ENCODE measurements at places on chromosomes 5 and 9.

DNA sequence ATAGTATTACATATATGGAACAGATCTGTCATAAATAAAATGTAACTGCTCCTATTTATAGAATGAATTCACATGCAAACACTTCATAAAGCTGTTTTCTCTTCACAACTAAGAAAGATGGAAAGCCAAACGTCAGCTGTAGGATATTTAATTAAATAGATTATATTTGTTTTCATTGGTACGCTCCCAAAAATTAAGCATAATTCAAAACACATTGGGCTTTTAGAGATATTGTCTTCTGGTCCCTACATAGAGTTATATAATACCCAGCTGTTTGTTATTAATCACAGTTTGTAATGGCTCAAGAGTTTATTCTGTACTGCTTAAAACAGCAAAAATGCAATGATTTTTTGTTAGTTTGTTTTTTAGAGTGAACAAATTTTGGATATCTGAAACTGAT is 61.2 kb downstream of the MRPS30 start:
- no peak for DNase-seq

DNA sequence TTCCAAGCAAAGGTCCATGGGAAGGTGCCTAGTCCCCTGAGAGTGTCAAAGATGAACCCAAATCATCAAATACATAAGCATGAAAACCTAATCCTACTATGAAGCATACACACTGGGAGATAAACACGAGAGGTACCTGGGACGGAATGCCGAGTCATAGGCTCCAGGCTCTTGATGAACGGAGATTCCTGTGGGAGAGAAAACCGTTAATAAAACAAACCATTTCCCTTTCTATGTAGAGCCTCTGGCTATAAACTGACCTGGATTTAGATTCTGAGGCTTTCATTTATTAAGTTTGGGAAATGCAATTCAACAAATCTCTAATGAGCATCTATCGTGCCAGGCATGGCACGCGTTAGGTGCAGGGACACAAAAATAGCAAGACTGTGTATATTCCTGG is 206.4 kb upstream of the IL12B start:
- DNase-seq, result no peak

- DNase-seq, result no peak
These were observed 106.0 kb downstream of the CWC27 start for GRCh38 chr5:64874753-64875152.

- no peak for DNase-seq
These were observed 16.0 kb upstream of the GOLPH3 start for GRCh38 chr5:32190095-32190494.

DNA sequence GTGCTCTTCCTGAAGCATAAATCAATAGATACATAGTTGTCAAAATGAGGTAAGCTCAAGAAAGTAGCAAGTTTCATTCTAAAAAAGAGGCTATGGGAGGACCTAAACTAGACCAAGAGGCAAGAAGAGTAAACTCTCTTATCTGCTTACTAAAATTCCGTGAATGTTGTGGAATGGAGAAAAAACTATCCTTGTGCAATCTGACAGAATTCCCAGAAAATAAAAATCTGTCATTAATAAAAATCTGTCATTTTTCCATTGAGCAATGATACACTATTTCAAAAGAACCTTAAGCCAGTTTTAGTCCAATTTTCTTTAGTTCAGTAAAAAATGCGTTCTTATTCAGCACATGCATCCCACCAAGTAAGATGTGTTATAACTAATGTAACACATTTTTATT is 15.9 kb upstream of the FANCC start:
- DNase-seq, result no peak

- DNase-seq, result peak; percentile 39
These were observed 245.5 kb downstream of the SMARCA2 start for GRCh38 chr9:2260417-2261306.

GRCh38 chr5:126280846-126281245 is 142.4 kb upstream of the GRAMD2B start:
- no peak for DNase-seq

DNA sequence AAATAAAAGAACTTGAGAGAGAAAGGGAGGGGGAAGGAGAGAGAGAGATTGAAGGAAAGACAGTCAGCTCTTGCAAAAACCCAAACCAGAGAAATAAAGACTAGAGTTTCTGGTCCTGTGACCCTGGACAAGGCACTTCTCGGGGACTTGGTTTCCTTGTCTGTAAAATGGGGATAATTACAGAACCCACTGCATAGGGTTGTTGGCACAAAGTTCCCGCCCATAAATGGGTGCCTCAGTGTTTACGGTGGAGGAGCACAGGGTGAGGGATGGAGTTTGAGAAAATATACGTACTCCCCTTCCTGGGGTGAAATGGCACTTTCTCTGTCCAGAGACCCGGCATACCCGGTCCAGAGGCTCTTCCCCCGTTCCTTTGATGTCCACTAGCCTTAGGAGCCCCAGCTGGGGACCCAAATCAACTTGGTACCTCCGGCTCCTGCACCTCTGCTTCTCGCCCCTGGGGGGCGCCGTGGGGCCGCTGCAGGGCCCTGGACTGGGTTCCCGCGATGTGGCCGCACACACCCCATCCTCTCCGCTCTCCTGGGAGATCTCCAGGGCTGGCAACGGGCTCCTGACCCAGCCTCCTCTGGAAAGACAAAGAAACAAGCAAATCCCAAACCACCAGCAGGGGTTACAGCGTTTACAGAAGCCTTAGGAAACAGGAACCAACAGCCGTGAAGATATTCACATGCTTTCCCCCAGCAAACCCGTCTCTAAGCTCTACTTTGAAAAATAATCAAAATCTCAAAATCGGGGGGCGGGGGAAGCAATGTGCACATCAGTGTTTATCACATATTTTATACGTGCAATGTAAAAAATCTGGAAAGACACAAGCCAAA is 26.3 kb downstream of the PTGES start:
- peak; percentile 63 for DNase-seq

- peak; percentile 81 for DNase-seq
These were observed at the start of gene PHYHD1 for GRCh38 chr9:128920381-128921058. PHYHD1 (plus strand) TSS chr9:128920982; CDS start chr9:128922324, 1,342 bp downstream.

DNA sequence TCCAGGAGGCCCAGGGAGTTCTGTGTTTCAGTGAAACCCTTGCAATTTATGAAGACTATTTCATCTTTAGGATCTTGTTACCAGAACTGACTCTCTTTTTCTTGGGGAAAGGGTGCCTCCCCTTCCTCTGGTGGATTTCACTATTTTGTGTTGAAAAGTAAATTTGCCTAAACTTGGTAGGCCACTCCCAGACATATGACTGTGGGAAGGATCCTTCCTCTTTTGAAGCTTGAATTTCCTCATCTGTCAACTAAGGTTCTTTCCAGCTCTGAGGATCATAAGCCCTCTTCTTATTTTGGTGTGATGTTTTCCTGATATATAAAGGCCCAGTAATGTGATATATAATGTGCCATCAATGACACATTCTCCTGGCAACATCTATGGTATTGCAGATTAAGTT is 59.1 kb upstream of the ZFAND5 start:
- DNase-seq, result no peak

DNA sequence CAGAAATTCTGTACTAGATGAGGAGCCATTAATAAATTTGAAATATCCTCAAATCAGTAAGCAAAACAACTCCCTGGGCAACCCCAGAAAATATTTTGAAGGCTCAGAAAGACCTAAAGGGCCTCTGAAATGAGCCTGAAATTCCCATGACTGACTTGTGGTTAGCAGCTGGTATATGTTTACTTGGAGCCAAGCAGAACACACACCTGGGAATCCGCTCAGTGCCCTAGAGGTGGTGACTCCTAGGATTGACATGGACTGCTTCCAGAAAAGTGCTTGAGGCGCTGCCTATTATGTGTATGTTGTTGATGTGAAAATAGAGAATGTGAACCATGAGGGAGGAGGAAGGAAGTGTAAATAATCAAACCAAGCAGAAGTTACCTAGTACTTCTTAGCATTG is 14.7 kb downstream of the RFK start:
- DNase-seq, result peak; percentile 58

DNA sequence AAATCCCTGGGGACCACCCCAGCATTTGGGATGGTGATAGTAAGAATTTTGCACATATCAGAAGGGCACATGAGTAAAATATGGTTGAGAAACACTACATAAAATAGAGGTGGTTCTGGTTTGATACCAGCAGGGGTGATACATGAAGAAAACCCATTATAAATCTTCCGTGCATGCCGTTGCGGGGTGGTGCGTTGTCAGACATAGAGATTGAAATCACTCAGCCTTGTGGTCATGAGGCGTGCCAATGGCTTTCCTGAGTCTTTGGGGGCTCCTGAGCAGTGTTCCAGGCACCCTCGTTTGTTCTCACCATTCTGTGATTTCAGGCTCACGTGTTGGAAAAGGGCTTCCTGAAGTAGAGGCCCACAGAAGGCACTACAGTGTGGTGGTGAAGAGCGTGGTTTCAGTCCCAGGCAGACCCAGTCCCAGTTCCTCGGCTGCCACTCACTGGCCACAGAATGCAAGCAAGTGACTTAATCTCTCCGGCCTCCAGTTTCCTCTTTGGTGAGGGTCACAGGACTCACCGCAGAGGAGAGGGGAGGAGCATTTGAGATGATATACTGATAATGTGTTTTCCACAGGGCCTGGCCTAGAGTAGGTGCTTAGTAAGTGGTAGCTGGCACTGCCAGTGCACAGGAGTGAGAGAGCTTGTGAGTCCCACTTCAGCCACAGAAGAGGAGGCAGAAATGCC is 20.5 kb upstream of the GLRX start:
- no peak for DNase-seq

DNA sequence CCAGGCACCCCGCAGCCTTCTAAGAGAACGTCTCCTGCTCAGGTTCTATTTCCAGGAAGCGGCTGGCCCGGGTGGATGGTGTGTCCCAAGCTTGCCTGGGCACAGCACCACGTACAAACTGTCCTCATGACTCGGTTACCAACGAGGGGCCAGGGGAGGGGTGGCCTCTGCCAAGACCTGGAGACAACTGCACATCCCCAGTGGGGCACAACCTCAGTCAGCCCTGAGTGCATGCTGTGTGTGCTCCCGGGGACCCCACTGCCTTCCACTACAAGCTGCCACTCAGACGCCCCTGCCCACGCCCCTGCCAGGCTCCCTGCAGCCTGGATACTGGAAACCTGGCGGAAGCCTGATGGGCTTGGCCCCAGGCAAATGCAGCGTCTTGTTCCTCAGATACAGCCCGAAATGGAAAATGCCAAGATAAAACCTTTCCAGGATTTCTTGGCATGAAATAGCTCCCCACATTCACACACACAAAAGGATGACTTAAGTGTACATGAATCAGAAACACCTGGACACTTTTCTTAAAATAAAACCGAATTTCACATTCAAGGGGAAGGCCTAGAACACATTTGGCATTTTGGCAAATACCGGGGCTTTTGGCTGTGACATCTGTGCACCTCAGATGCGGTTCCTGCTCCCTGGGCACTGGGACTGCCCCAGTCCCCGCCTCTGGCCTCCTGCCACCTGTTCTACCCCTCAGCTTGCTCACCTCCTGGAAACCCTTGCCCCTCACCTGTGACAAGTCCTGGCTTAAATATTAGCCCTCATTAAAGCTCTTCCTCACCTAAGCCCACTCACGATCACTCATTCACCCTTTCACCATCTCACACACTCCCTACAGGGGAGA is 62.5 kb downstream of the COL23A1 start:
- no peak for DNase-seq

GRCh38 chr9:31541721-31542281 is 842.6 kb upstream of the ACO1 start:
- DNase-seq, result no peak

GRCh38 chr9:77453825-77454647 is 194.1 kb downstream of the GNA14 start:
- no peak for DNase-seq

DNA sequence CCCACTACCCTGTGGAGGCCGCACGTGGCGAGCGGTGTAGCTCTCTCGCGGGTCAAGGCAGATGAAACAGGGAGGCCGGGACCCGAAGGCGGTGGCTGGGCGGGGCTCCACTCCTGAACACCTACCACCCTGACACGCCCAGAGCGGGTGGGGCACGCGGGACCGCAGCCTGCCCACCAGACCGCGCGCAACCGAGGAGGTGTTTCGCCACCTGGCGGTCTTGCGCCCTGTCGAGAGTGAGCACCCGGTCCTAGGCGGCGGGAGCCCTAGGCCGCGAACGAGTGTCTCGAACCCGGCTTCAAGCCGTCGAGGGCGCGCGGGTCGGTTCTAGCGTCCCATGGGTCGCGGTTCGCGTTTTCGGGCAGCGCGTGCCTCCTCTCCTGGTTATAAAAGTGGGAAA is 2.2 kb upstream of the EXOSC3 start:
- DNase-seq, result no peak

DNA sequence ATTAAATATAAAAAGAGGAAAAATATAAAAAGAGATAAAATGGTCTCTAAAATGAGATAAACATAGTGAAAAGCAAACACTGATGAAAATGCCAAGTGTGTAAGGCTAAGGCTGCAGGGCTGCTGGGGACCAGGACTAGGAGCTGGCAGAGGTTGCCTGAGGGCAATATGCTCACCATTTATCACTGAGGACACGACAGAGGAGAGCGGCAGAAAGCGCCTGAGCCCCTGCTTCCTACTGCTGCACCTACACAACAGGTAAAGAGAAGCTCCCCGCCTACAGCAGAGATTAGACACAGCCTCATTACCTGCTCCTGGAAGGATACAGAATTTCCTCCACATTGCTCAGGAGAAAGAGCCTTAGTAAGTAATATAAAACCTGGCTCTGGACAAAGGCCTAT is 70.7 kb upstream of the PPP1R2B start:
- DNase-seq, result no peak

DNA sequence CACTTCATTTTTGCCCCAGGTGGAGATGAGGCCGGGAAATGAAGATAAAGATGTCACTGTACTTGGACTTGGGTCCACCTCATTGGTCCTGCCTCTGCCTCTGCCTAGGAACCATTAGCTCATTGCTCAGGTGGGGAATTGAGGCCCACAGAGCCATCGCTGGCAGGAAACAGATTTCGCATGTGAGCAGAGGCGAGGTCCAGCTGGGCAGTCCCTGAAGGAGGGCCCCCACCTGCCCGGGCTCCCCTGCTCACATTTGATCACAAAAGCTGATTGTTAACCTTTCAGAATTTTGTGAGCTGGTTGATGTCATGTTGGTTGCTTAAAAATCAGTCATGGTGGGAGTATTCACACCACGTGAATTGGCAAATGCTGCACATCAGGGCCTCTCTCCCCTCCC is 273.8 kb upstream of the MVB12B start:
- no peak for DNase-seq

GRCh38 chr9:24765025-24765756 is 219.5 kb upstream of the IZUMO3 start:
- DNase-seq, result no peak

DNA sequence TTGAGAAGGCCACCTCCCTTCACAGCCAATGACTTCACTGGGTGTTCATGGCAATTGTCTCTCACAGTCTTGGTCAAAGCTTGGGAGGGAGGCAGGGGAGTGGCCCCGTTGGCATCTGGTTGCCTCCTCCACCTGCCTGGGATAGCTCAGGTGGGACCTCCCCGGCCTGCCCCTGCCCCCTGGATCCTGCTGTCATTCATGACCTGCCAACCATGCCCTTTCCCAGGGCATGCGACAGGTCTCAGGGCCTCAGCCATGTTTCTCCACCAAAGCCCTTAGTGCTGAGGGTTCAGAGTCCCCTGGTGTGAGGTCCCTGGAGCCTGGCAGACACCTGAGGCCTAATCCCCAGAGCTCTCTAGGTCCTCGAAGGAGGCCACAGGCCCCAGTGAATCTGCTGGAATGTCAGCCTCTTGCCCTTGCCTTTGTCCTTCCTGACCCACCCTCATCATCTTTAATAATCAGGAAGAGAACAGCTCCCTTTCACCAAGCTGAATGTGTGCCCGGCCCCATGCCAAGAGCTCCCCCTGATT is 5.6 kb downstream of the DAB2IP start:
- DNase-seq, result no peak

GRCh38 chr9:14346231-14346791 is 32.4 kb upstream of the NFIB start:
- DNase-seq, result peak; percentile 76

GRCh38 chr5:131129306-131129705 is 35.8 kb downstream of the HINT1 start:
- no peak for DNase-seq

Data from NCI-H1092 (cell line).